ENCODE measurements at places on chromosomes 1 and 21. TPM values are rescaled to one million over a fixed set of nuclear protein-coding genes. Genes with fewer than 3 reads are reported as not detected.

Gene DNASE2B
- total RNA-seq: not detected

Gene ASPM
- total RNA-seq: 0.75 TPM

Gene KLHDC7A
- total RNA-seq: not detected

Gene CD101
- 1.5 TPM for total RNA-seq

GRCh38 chr21:41925767-41926116, 28.1 kb downstream of the C2CD2 start:
- no peak for DNase-seq

- no peak for DNase-seq
These were observed 30.2 kb downstream of the ZZZ3 start for GRCh38 chr1:77652268-77652667.

DNA sequence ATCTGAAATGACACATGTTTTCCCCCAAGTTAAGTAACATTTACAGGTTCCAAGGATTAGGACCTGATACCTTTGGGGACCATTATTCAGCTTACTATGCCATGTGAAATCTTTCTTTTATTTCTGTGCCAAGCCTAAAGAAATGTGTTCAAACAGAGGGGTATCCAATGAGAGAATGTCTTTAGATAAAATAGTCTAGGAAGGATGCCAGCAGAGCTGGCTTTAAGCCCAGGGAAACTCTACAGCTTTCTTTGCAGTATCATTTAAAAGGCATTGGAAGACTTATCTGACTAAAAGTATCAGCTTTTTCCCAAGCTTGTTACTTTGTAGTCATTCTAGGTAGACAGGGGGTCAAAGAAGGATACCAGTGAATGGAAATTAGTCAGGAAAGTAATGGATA, 860.4 kb downstream of the PLA2G4A start:
- no peak for DNase-seq

- DNase-seq: no peak
These were observed 1.5 kb upstream of the CRABP2 start for GRCh38 chr1:156706657-156707416.

- no peak for DNase-seq
These were observed 56.6 kb upstream of the VTCN1 start for GRCh38 chr1:117267232-117267774.

Measured in esophagus muscularis mucosa (tissue), 4 donors.